ENCODE measurements at places on chromosomes 3 and 15.

- no peak for DNase-seq
These were observed 249.2 kb downstream of the OPA1 start for GRCh38 chr3:193842029-193842798.

DNA sequence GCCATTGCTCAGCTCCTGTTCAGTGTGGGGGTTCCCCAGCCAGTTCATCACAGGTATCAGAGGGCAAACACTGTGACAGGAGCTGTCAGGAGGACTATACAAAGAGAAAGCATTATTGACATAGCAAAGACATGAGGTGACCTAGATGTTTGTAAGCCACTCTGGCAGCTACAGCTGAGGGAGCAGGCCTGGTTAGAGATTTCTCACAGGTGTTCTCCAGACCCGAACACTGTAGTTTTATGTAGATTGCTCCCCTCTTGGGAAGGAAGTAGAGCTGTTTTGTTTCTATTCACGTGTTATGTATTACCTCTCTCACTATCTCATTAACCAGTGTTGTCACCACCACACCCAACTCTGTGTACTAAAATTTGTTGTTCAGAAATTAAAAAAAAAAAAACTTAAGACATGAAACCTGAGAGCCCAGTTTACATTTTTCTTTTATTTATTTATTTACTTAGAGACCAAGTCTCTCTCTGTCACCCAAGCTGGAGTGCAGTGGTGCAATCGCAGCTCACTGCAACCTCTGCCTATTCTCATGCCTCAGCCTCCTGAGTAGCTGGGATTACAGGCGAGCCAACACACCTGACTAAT lies 123.7 kb downstream of the RBPMS2 start:
- peak; percentile 12 for DNase-seq

GRCh38 chr15:91599261-91599660 lies 254.2 kb upstream of the SLCO3A1 start:
- no peak for DNase-seq

DNA sequence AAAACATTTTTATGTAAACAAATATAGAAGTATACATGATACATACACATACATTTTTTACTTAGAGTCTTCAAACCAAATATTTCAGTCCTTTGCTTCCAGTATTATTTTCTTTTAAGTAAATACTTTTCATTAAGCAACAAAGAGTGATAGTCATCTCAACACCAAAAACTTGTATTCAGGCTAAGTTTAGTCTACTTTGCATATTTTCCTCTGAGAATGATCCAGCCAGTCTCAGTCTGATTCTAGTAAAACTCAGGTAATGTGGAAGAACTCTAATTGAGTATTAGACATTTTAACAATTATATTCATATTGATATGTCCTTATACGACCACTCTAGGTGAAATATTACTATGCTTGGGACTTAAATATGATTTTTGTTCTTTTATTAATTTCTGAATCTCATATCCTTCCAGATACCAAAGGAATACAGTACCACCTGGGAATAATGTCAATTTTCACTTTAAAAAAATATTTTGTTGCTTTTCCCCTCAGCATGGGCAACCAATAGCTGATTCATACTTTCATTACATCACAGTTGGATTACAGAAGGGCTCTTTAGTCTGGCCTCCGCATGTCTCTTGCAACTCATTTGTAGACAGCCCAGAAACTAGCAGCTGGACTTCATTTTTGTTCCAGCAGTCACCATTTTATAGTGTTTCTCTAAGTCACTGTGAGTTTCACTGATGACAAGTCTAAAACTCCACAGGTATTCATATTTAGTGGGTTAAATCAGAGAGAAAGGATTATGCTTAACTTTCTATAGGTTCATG lies 390.4 kb downstream of the ZBTB20 start:
- no peak for DNase-seq

GRCh38 chr3:50254577-50255250 lies 14.2 kb upstream of the SEMA3B start:
- no peak for DNase-seq

DNA sequence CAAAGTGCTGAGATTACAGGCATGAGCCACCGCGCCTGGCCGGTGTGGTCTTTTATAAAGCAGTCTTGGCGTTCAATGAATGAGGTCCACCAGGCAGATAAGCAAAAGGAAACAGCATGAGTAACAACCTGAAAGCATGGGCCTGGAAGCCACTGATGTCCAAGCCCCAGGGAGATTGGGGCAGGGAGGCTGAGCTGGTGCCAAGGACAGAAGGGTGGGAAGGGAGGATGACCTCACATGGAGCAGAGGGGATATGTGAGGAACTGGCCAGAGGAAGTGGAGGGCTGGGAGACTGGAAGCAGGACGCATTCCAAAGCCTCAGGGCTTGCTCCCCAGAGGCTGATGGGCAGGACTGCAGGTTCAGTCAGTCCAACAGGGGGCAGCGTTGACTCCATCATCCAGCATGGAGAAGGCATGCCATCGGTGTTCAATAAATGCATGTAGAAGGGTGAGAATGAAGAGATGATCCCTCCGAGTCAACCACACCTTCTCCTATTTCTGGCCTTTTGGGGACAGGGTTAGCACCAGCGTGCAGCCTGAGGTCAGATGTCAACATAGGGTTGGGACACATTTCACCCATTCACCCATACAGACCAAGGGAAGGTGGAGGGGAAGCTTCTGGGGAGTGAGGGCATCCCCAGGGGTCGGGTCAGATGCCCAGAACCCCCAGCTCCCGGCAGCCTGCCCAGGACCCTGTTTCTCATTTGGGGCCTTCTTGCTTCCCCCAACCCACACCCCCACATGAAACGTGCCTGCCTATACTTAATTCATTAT lies 14.8 kb downstream of the MYL3 start:
- no peak for DNase-seq

- DNase-seq: no peak
These were observed 2.0 kb downstream of the NRROS start for GRCh38 chr3:196641333-196642054.

DNA sequence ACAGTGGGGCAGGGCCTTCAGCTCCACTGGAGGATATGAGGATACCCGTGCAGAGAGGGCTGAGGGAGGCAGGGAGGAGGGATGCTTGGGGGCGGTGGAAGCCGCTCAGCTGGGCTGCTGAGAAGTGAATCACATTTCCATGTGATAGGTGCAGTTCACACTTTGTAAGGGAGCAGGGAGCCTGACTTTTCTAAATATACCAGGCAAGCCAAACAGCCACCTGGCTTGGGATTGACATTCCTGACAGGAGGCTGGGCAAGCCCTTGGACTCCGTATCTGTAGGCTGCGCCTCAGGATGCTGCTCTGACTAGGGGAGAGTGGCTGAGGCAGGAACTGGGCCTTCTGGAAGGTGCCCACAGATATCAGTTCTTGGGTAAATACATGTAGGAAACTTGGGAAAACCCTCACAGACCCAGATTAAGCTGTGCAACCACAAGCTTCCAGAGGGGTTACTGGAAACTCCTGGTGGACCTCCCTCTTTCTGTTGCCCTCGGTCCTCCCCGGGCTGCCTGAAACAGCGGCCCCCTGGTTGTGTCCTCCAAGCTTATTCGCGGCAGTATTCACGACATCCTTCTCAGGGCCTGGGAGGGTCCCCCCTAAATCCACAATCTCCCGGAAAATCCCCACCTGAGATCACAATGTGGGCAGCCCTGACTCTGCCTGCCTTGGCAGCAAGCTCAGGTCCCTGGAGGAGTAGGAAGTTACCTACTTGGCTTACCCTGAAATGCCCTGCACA lies 33.0 kb upstream of the ADCY5 start:
- DNase-seq: no peak

DNA sequence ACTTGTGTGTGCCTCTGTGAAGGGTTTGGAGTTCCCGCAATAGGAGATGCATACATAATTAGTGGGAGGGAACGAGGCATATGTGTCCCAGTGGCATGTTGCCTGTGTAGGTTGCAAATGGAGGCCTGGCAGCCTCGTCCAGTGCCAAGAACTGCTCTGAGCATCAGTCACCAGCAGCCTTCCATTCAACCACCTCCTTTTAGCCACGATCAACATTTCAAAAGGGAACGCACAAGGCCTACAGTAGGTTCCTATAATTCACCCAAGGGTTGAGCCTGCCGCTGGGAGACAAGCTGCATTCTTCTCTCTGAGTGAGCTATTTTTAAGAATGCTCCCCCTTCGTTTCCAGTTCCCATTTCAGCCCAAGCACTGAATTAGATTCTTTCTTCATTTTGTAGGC lies 78.8 kb upstream of the CTNNB1 start:
- DNase-seq: no peak

- DNase-seq: no peak
These were observed 101.6 kb downstream of the SLC25A26 start for GRCh38 chr3:66322436-66322835.

DNA sequence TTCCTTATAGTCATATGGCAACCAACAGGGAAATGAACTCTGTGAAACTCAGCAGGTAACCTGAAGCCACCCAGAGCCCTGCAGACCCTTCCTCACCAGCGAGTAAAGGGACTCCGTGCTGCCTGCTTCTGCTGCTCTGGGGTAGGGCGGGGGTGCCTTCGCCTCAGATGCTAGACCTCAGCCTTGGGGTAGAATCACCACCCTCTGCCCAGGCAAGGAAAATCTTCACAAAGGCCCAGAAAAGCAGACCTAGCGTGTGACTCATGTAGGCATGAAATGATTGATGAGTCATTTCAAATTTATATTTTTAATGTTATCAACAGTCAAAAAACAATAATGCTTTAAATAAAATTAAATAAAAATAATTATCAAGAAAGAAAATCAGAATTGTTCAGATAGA lies 6.6 kb downstream of the STIMATE start:
- no peak for DNase-seq

DNA sequence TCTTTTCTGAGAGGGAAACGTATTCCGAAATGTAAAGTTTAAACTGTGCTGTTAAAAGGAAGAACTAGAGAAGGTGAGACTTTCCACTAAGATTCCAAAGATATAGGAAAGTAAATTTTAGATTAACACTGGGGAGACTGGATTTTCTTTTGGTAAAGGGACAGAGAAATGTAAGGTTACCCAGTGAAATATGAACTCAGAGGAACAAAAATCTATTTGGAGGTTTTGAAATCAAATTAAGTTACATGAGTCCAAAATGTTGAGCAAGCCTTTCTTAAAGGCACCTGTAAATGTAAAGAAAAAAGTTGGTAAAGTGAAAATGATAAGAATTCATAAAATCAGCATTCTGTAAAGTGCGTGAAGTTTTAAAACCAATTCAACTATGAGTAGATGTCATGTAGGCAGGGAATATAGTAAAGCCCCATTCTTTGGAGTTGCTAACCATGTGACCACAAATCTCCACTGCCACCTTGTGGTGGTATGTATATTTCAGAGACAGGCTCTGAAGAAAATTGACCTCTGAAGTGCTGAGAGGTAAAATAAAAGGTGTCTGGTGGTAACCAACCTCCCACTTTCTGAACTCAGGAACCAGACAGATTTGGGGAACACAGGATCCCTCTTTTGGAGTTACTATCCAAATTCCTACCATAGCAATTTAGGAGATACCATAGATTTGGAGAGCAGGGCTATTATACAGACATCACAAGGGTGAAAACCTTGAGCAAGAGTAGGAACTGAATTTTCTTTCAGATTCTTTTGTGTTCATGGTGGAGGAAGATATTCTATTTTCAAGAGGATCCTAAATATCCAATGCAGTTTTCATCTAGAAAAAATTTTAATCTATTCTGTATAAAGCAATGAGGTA lies 215.3 kb downstream of the ROBO2 start:
- peak; percentile 40 for DNase-seq

- no peak for DNase-seq
These were observed 66.4 kb downstream of the SEMA5B start for GRCh38 chr3:122961146-122961545.

All from NCI-H2171 treated with DMSO at 0.1 percent for 48 hours (cell line).